CD4-positive, alpha-beta T cell treated with Interleukin-6 at 100 ng/mL for 8 hours (primary cell): ENCODE measurements at places on chromosomes 6 and 20.

DNA sequence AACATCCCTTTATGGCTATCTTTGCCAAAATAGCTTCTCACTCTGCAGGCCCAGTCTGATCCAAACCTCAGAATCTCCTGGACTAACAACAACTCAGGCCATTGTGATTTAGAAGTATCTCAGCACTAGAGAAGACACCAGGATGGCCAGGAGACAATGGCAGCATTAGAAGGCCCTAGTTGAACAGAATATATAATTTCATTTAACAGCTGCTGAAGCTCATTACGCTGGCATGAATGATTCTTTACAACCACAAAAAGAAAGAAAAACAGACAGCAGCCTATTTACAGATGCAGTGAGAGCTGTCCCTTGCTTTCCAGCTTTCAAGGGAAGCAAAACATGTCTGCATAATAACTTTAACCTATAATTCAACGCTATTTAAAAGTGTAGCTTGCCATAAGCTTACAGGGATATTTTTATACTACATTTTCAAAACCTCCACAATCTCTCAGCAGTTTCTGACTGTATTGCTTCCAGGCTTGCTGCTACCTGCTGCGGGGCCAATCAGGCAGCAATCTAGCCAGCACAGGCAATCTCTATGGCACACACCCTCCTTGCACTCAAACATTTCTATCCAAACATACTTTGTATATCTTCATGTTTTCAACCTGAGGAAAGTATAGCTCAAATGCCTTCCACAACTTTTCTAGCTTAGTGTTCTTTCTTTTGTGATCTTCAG is 107.3 kb downstream of the OGFRL1 start:
- DNase-seq = no peak

GRCh38 chr20:11118802-11119380 is 445.1 kb upstream of the JAG1 start:
- no peak for DNase-seq

DNA sequence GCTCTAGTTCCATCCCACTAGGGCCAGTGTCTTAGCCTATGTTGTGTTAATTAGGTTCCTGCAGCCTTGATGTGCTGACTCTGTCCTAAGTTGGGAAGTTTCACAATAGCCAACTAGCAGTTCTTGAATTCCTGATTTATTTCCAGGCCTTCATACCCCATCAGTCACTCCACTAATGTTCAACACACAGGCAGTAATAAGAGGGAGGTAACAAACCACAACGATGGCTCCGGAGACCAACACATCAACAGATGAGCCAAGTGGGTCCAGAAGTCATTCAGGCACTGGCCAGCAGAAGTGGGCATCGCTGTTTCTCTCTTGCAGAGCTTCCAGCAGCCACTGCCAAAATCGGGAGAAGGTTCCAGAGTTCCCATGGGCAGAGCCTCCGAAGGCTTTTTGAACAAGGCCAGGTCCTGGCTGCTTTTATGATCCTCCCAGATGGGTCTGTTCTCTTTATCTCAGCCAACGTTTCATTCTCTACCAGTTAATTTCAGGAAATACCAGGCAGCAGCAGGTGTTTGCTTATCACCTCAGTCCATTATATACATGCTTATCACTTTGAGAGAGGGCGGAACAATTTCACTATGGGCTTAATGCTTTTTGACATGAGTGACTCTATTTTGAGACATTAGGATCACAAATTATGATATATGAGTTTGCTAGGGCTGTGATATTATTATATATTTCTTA is 48.5 kb upstream of the NOP56 start:
- DNase-seq = no peak

DNA sequence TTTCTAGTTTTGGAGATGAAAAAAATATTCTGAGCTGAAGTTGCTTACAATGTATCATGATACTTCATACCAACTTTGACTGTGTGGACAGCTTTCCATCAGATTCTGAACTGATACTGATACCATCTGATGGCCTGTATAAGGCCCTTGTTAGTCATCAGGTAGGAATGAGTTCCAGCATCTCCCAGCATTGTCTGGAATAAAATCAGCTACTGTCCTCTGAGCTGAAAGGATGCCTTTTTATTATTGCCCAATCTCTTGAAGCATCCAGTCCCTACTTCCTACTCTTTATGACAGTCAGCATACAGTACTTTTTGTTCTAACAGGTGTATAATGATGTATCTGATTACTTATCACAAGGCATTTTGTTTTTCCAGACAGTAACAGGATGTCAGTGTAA is 70.6 kb upstream of the EYA4 start:
- no peak for DNase-seq

DNA sequence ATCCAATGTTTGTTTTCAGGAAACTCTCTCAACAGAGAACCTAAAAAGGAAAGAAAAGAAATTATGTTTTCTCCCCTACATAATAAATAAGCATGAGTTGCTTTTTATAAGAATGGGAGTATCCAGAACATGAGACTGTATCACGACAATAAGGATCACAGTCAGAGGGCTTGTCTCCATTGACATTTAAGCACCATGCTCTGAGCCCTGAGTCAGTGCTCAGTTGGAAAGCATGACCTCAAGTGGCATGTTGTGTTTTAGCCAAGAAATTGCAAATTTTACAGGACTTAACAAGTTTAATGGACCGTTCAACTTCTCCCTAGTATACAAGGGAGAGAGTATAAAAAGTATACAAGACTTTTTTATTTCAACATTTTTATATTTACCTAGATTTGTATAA is 431.6 kb downstream of the GJA1 start:
- DNase-seq = no peak

- DNase-seq = no peak
Observed at GRCh38 chr20:16205507-16205906, 367.7 kb downstream of the KIF16B start.
